ENCODE measurements at places on chromosomes 3 and 15.
A peak's percentile ranks its signal among the peaks of the same experiment; 100 is the strongest.

GRCh38 chr15:59366333-59367021 lies 6.2 kb downstream of the MYO1E start:
- DNase-seq, result no peak

DNA sequence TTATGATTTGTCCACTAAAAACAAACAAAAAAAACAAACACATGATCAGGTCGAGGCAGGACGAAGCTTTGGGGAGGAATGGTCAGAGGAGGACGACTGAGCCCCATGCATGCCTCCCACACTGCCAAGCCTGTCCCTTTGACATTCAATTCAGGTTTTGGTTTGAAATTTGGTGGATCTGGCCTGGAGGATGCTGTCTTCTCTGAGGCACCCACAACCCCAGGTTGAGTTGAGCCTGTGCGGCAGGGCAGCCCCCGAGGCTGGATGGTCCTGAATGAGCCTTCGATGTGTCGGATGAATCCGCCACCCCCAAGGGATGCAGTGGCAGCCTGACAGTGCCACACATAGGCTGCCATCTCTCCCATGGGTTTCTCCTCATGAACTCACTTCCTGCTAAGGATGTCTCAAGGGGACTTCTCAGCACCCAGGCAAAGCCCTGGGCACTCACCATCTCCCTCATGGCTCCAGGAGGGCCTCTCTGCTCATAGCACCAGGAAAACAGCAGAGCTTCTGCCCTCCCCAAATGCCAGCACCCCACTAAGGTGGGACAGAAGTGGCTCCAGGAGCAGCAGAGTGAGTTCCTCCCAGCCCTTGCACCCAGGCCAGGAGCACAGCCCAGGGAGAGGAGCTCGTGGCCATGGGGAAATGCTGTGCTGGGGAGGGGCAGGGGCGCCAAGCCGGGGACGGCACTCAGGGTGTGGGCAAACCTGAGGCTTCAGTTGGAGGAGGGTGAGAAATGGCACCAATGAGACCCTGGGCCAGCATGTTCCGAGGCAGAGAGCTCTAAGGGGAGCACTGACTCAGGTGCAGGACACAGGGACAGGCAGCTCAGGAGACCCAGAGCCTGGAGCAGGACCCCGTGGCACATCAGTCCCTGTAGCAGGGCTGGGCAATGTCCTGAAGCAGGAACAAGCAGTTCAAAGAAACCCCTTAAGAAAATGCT lies 18.5 kb downstream of the PRR23E start:
- no peak for DNase-seq

DNA sequence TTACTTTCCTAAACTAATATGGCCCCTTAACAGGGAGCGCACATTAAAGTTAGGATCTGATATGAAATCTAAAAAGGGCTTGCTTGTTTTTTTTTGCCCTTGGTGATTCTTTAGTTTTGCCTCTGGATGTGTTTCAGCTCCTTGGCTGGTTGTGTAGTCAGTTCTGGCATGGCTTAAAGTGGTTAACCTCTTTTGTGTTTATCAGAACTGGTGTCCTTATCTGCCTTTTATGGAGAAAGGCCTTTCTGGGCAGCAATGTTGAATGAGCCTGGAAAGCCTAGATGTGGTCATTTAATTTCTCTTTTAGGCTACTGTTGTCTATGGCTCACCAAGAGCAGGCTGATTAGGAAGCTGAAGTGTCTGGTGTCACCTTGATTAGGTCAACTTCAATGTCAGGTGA lies 254.5 kb upstream of the ROPN1 start:
- no peak for DNase-seq

GRCh38 chr15:72473614-72474465 lies at the start of gene ARIH1:
Gene ARIH1 (plus strand): TSS chr15:72474330. CDS start chr15:72474640, 310 bp downstream.
- DNase-seq, result peak; percentile 94

- DNase-seq, result no peak
Observed at GRCh38 chr15:38624244-38625205, 59.9 kb upstream of the RASGRP1 start.

GRCh38 chr3:184795522-184796190 lies 16.3 kb upstream of the VPS8 start:
- DNase-seq, result no peak

DNA sequence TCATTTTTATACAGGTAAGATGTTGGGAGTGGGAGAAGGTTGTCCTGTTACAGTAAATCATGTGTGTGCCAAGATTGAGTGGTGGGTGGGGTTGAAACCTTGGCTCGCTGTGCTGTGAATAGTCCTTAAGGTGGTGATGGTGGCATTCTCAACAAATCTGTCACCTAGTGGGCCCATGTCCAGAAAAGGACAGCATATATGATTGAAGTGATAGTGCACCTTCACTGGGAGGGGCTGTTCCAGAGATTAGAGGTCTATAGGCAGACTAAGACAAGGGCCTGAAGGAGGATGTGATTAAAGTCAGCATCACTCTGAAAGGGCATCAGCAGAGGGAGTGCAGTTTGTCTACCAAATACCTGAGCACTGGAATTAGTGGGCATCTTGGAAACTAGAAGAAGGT lies 374.2 kb upstream of the C2CD4B start:
- DNase-seq, result no peak

DNA sequence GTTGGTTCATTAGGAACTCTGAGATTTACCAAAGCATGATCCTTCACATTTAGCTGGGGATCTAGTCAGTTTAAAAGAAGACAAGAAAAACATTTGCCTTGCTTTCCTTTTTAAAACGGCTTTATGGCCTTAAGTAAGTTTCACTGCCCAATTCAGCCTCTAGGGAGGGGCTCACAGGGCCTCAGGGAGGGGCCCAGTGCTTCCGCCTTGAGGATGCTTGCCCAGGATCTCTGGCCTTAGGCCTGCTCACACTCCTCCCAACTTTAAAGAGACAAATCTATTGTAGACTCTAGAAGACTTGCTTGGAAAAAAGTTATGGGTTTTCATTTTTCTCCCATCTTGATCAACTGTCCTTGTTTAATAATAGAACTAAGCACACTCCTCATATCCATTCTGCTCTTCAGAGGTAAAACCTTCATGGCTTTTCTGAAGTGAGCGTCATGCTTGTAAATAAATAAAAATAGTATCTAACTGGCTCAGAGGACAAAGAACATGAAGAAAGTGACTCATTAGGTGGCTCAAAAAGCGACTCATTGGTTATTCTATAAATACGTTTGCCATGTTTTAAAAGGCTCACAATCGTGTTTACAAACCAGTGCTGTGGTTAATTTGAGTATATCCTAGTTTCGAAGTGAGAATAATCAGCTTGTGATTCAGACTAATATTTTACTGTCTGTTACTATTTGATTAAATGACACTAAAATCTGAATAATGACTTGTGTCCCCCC lies 13.7 kb downstream of the PDHB start:
- DNase-seq, result no peak

DNA sequence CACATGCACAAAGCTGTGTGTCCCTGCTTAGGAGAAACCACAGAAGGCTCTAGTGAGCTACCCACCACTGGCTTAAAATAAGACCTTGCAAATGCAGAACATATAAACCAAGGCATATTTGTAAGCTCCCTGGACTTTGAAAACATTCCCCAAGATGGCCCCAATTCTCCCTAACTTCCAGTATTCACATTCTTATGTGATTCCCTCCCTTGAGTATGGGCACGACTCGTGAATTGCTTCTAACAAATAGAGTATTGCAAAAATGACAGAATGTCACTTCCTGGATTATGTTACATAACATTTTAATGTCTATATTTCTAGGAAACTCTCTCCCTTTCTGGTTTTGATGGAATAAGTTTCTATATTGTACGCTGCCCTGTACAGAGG lies 131.8 kb upstream of the MCTP2 start:
- no peak for DNase-seq

Measured in stimulated activated naive CD4-positive, alpha-beta T cell treated with Interleukin-2 at 50 U/mL for 16 hours (primary cell).